ENCODE measurements at places on chromosomes 16 and 17.

GRCh38 chr16:88684569-88685155 is 1.6 kb downstream of the SNAI3 start:
- DNase-seq = no peak

- DNase-seq = no peak
Observed at GRCh38 chr16:4319454-4320421, 3.9 kb downstream of the GLIS2 start.

- no peak for DNase-seq
Observed at GRCh38 chr16:69145658-69146057, 13.2 kb downstream of the UTP4 start.

- DNase-seq = no peak
Observed at GRCh38 chr17:68709461-68709860, 108.3 kb upstream of the FAM20A start.

DNA sequence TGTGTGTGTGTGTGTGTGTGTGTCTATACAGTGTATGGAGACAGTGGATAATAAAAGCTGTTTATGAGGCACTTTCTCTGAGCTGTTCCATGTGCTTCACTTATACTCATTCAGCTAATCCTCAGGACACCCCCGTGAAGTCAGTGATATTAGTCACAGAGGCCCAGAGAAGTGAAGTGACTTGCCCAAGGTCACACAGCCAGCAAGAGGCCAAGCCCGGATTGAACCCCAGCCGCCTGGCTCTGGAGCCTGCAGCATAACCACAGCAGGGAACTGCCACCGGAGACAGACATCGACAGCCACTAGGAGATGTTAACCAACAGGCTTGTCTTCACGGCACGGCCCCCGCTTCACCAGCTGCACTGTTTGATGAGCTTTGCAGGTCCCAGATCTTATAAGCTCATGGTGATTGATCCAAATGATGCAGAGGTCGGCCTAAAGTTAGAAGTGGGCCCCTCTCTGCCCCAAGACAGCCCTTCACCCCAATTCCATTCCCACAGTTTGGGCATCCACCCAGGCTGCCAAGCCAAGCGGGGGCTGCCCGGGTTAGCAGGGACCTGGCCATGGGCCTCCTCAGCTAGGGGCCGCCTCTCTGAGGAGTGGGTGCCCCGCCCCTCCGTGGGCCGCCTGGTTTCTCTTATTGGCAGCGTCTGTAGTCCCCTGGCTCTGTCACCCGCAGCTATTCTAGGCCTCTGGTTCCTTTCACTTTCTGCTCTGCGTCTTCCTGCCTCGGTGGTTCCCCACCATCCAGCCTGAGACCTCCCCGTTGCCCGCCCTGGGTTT is 30.9 kb downstream of the SOCS1 start:
- DNase-seq = no peak

GRCh38 chr17:6660805-6661463 is 9.4 kb downstream of the C17orf100 start:
- DNase-seq = no peak

DNA sequence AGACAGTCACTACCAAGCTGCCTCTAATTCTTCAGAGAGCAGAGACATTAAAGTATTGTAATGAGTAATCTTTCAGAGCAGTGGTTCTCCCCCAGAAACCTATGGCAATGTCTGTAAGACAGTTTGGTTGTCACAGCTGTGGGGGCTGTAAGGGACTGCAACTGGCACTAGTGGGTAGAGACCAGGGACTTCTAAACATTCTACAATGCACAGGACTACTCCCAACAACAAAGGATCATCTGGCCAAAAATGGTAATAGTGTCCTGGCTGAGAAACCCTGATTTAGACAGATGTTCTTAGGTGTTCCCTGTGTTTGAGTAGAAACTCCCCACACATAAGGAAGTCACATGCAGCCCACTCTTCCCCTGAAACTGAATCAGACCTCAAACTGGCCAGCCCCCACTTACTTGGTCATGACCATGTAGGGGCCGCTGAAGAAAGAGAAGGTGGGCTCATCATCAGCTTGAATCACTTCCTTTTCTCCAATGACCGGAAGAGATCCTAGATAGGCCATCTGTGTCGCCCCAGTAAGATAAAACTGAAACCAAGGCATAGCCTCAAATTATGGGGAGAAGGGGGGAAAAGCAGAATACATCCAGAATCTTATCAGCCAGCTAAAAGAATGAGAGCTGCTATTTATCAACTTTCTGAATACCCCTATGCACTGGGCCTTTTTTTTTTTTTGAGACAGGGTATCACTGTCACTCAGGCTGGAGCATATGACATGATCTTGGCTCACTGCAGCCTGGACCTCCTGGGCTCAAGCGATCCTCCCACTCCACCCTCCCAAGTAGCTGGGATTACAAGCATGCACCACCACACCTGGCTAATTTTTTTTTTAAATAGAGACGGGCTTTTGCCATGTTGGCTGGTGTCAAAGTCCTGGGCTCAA is 75.8 kb downstream of the TEX14 start:
- no peak for DNase-seq

DNA sequence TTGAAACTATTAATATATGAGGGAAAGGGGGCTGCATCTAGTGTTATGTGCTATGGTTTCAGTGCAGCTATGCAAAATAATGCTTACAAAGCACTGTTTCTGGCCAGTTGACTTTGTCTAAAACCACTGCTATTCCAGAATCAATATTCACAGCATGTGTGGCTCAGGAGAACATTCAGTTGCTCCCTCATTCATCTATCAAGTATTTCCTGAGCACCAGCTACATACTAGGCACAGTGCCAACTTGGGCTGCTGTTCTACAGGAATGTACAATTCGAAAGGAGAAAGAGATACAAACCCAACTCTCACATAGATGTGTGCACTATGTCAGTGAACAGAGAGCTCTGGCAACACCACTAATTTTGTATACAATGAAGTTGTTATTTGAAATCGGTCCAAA is 183.0 kb downstream of the PHKB start:
- DNase-seq = no peak

GRCh38 chr16:31371619-31372484 is 16.9 kb downstream of the ITGAX start:
- DNase-seq = no peak

DNA sequence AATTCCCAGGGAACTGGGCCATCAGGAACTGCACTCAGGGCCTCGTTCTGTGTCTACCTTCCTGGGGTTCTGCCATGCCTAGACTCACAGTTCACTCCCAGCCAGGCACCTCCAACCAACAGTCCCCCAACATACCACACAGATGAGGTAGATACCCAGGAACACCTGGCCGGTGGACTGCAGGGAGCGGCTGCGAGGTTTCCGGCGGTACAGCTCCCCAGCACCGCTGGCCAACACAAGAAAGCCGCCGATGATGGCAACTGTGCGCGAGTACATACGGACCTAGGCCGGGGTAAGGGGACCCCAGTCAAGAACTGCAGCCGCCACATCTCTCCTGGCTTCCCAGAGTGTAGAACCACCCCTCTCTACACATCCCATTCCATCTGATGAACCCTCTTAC is 1.9 kb downstream of the TMEM101 start:
- no peak for DNase-seq

DNA sequence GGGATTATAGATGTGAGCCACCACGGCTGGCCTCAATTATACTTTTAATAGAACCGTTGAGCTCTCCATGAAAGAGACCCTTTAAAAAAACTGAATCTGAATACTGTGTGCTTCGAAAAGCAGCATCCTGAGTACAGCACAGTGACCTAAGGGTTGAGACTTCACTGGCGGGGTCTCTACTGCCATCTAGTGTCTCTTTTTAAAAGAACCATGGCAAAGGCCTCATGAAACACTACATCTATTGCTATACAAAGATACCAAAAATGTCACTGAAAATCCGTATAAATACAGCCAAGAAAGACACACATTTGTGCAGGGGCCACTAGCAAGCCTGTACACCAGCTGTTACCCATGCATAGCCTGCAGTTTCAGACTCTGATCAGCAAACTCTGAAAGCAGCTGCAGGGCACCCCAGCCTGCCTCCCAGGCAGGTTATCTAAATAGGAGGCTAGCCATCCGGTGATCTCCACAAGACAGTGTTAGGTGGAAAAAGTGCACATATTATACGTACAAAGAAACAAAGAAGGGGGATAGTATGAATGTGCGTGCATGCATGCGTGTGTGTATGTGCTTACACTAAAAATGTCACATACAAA is 35.3 kb downstream of the NPLOC4 start:
- DNase-seq = peak; percentile 37

DNA sequence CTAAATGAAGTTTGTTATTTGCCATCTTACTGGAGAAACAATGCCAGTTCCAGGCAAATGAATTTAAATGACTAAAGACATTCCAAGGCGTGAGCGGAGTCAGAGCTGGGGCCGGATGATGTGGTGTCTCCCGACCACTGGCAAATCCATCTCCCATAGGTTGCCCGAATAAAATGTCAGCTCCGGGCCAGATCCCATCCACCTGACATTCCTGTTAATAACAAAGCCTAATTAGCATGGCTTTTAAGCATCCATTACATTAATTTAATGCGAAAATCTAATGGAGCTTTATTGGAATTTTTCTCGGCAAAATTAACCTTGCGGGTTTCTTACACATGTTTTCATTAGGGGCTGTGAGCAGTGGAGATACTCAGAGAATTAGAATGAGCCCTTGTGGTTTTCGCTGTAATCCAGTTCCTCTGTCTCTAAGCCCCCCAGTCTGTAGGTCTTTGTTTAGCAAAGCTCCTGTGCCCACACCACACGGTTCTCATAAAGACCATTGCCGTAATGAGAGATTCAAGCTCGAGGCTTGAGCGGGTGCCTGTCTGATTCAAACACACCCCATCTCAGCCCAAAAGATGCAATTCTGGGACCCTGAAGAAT is 123.3 kb downstream of the CCT6B start:
- DNase-seq = no peak

Data from NCI-H2081 treated with DMSO at 0.1 percent for 48 hours (cell line).